ENCODE measurements at places on chromosomes 7 and 10.

- DNase-seq: no peak
Measured at GRCh38 chr10:95236068-95236903, 42.2 kb downstream of the ACSM6 start.

DNA sequence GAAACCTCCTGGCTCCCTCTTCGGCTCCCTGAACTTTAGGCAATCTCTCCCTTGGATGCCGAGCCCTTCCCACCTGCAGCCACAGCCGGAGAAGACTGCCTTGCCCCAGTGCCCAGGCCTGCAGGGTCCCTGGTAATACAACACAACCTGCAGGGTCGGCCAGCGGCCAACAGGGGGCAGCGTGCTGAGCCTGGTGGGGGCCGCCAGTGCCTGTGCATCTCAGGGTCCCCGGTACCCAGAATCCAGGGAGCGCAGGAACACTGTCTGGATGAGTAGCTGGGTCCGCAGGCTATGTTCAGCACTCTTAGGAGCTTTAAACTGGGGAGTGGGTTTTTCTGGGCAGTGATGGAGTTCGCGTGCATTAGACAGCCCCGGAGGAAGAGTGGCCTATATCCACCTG is 17.5 kb upstream of the C10orf71 start:
- DNase-seq: peak; percentile 53

DNA sequence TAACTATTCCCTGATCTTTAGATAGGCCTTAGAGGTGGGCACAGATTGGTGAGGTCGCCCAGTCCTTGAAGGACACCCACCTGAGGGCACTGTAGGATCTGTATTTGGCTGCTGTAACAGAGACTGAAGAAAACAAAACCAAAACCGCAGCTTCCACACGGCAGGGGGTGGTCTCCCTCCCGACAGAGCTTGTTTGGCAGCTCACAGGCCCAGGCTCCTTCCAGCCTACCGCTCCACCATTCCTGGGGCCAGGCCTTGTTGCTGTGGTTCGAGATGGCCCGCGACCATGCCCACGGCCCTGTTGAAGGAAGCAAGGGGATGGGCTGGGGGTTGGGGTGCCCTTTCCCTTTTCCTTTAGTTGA is 30.4 kb downstream of the ZNF783 start:
- DNase-seq: no peak

GRCh38 chr7:57205000-57205399 is 72.8 kb upstream of the ZNF479 start:
- no peak for DNase-seq

DNA sequence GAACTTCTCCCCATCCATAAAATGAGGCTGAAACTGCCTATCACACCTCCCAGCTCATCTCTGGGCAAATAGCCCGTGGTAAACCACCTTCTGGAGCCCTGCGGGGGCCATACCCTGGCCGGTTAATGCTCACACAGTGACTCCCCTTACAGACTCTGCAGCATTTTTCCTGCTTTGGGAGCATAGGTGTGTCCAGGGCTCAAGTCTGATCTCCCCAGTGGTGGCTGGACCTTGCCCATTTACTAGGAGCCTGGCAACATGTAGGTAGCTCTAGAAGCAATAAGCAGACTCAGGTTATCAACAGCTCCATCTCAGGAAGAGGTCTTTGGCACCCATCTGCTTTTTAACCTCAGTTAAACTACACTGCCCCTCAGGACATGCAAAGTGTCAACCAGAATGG is 5.5 kb upstream of the CDHR1 start:
- no peak for DNase-seq

DNA sequence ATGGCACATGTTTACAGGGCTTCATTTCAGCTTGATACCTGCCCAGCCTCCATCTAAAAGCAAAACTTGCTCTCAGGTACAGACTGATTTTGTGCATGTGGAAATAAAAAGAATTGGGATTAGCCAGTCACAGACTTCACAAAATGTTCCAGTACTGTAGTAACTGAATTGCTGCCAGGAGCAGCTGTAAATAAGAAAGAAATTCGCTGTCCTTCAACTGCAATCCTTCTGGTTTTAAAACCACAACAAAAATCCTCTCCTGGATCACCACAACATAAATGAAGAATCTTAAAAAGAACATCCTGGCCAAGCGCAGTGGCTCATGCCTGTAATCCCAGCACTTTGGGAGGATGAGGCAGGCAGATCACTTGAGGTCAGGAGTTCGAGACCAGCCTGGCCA is 3.9 kb upstream of the MIOS start:
- DNase-seq: no peak

GRCh38 chr10:129873351-129873750 is 90.7 kb downstream of the EBF3 start:
- DNase-seq: no peak

- no peak for DNase-seq
Measured at GRCh38 chr10:92395271-92395670, 104.3 kb downstream of the MARCHF5 start.

- no peak for DNase-seq
Measured at GRCh38 chr7:113730309-113730955, 188.4 kb downstream of the PPP1R3A start.

DNA sequence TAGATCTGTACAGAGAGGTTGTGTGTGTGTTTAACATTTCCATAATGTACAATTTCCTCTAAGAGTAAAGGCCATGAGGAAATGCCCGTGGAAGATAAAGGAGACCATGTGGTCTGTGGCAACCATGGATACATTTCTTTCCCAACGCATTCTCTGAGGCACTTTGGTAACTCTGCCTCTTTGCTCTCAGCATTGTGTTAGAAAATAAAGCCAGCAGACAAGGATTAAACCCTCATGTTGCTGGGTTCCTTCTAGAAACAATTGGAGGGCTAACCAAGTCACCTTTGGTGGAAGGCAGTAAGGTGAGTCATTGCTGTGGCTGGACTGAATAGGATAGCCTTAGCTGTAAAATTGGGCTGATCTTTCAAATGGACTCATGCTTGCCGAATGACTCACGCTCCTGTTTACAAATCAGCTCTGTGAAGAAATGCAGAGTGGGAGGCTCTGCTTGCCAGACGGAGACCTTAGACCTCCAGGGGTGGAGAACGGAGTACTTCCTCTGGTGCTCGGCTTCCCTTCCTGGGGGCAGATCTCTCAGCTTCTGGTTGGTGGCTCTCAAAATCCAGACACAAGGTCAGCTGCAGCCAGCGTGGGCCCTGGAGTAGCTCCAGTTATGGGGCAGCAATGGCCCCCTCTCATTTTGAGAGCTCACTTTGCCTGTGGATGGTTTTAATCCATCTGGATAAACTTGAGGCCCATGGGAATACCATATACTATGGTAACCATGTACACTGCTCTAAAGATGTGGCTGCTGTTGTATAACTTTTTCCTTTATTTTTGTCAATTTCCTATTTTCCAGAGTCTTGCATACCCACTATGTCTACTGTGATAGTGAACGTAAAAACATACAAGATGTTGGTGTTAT is 137.3 kb downstream of the TCF7L2 start:
- peak; percentile 7 for DNase-seq

DNA sequence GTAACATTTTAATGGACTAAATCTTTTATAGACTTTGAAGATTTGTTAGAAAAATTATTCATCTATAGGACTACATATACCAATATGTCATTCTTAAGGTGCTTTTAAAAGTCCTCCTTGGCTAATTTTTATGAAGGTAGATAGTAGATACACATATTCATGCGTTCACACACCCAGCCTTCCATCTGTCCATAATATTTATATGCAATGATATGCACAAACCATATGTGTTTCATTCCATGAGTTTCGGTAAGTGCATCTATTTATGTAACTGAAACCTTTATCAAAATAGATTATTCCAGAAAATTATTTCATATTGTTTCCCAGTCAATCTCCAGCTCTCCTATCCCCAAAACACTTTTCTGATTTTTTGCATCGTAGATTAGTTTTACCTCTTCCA is 101.7 kb downstream of the ANLN start:
- DNase-seq: no peak

- no peak for DNase-seq
Measured at GRCh38 chr7:140159497-140159896, 17.3 kb downstream of the KDM7A start.
